ENCODE measurements at places on chromosomes 3 and 15. TPM values are rescaled to one million over a fixed set of nuclear protein-coding genes. Genes with fewer than 3 reads are reported as not detected.

- no peak for DNase-seq
Measured at GRCh38 chr15:88956263-88956662, 43.1 kb upstream of the MFGE8 start.

DNA sequence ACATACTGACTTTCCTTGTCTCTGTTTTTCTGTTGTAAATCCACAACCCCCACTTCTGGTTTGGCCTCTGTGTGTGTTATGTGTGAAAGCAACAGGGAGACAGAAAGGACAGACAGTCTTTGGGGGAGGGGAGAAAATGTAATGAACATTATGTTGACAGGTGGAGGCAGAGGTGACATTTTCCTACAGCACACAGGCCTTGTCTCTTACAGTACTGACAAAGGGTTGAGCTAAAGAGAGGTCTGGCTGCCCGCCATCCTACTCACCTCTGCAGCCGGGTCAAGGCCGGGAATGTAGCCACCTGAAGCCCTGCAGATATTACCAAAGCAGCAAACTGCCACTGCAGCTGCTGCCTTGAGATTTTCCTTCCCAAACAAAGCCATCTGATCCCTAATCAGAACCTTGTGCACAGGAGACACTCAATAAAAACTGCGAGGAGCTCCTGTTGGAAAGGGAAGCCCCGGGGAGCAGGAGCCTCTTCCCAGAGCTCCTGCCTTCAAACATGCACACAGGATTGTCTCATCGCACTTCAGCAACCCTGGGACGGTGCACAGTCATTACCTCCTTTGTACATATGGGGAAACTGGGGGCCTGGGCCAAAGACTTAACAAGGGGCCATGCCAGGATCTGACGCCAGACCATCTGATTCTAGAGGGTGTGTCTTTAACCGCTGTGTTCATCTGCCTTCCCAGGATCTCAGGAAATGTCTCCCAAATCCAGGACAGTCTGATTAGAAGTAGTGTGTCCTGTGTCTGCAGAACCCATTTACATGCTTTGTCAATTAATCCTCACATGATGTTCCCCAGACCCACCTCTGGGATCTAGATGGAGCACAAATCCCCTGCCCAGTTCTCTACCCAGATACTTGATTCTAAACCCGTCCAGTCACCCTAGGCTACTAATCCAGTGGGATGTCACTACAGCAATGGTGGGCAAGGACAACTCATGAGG lies 14.2 kb downstream of the MYO5C start:
- no peak for DNase-seq

DNA sequence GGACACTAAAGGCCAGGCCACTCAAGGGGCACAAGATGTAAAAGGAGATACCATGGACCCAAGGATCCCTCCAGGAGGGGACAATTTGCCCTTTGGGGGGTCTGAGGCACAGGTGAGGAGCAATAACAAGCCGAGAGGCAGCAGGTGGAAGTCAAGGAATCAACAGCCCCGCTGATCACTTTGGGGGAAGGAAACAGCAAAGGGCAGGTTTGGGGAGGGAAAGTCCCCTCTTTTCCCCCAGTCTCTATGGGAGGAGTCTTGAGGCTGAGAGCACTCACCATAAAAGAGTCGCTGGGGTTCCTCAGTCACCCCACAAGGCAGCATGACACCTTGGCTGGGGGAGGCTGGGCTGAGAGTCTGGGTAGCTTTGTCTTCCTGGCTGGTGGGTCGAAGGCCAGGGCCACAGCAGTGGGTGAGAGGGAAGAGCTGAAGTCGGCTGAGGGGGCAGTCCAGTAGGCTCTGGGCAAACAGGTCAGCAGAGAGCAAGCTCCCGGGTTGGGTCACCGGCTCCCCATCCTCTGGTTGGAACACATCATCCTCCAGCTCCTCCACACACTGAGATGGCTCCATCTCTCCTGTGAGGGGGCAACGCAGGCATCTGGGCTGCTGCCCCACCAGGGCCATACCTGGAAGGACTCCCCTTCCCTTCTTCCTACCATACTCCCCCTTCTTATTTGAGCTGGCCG lies 3.0 kb downstream of the BMF start:
- DNase-seq, result no peak

DNA sequence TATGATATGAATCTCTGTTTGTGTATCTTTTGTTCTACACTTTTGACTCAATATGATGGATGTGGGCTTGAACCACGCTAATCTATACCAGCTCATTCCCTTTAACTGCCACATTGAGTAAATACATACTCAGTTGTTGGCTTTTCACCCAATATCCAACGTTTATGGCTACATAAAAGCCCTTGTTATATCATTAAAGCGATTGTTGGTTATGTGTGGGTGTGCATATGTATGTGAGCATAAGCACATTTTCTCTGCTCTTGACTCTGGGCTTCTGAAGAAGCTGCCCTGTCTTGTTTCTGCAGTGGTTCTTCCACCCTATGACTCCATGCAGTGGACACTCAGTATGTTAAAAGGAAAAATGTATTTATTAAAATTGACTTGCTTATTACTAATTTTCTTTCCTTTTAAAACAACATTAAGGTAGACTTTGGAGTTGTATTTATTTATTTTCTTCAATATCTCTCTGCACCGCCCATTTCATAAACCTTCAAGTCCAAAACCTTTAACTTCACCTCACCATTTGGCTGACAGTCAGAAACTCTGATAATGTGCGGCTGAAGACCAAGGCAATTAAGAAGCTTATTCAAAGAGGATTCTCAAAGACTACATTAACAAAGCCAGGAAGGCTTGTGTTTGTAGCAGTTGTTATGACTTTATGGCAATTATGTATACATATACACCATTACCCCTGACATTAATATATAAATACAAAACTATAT lies 156.1 kb downstream of the THRB start:
- DNase-seq, result no peak

CD200R1 gene
- 2.6 TPM for total RNA-seq

All from mucosa of descending colon (tissue), 3 donors.